Naive B cell (primary cell): ENCODE measurements at places on chromosomes 4 and X. TPM values are rescaled to one million over a fixed set of nuclear protein-coding genes. Genes with fewer than 3 reads are reported as not detected.

Gene PRRG3
- not detected for polyA plus RNA-seq

Gene PPP4R3C
- polyA plus RNA-seq, result not detected

Gene LIMCH1
- not detected for polyA plus RNA-seq

Gene XPNPEP2
- polyA plus RNA-seq, result 0.58 TPM

Gene RASL11B
- polyA plus RNA-seq, result not detected

Gene CPE
- polyA plus RNA-seq, result not detected

Gene ZCCHC12
- not detected for polyA plus RNA-seq

DNA sequence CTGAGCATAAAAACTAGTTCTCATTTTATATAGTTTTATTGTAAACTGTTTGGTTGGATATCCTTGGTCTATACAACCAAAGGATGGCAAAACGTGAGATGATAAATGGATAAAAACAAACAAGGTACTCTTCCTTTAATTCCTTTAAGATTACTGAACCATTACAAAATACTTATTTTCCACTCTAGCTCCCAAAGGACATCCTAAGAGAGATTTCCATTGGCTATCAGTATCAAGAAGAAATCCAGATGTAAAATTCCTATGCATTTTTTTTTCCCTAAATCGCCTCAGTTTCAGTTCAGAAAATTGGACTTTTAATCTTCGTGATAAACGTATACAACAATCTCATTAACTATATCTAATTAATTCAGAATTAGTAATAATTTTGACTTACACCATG, 2.3 kb downstream of the FBXL5 start:
- no peak for DNase-seq

GRCh38 chrX:100731441-100732281, at the start of gene SYTL4:
Gene SYTL4 (minus strand): TSS chrX:100732121. CDS start chrX:100702037, 30,084 bp downstream.
- no peak for DNase-seq
